Left lobe of liver (tissue), 2 donors: ENCODE measurements at places on chromosomes 3 and 15. TPM values are rescaled to one million over a fixed set of nuclear protein-coding genes. Genes with fewer than 3 reads are reported as not detected.

GRCh38 chr3:98010194-98010882 lies 24.8 kb downstream of the GABRR3 start:
- no peak for DNase-seq

GRCh38 chr3:89955156-89955555 lies 847.7 kb downstream of the EPHA3 start:
- DNase-seq, result no peak

Gene MAGI1
- 28.3 TPM for total RNA-seq

- peak; percentile 45 for DNase-seq
These were observed 158.6 kb upstream of the RGMA start for GRCh38 chr15:93247466-93248121.

- DNase-seq, result no peak
These were observed 320.0 kb upstream of the ROBO1 start for GRCh38 chr3:80087767-80088166.
